ENCODE measurements at places on chromosomes 1 and 21. TPM values are rescaled to one million over a fixed set of nuclear protein-coding genes. Genes with fewer than 3 reads are reported as not detected.

- DNase-seq, result peak; percentile 28
Measured at GRCh38 chr1:11648039-11648438, 6.2 kb downstream of the FBXO2 start.

OR4F29 gene
- not detected for total RNA-seq

DNA sequence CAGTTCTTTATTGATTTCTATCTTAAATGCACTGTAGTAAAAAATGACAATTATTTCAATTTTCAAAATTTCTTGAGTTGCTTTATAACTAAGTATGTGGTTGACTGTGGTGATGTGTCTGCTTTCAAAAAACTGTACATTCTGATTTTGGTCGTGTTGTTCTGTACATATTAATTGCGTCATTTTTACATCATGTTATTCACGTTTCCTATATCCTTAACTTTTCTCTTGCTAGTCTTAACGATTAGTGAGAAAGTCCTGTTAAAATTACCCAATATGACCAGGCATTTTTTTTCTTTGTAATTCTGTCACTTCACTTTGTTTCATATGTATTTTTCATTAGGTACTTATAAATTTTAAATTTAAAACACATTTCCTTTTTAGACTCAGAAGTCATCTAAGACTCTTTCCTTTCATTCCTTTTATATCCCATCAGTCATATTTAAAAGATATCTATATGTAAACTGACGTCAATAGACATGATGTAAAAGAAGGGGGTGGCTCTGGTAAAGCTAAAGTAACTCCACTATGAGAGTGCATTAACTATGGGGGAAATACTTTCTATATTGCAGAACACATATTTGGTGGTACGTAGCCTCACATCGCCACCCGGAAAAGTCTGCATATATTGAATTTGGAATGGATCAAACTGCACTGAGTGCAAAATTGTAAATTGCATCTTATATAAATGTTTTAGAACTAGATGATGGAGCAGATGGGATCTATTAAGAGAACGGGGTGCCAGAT, 1.1 kb upstream of the COA6 start:
- no peak for DNase-seq

DNA sequence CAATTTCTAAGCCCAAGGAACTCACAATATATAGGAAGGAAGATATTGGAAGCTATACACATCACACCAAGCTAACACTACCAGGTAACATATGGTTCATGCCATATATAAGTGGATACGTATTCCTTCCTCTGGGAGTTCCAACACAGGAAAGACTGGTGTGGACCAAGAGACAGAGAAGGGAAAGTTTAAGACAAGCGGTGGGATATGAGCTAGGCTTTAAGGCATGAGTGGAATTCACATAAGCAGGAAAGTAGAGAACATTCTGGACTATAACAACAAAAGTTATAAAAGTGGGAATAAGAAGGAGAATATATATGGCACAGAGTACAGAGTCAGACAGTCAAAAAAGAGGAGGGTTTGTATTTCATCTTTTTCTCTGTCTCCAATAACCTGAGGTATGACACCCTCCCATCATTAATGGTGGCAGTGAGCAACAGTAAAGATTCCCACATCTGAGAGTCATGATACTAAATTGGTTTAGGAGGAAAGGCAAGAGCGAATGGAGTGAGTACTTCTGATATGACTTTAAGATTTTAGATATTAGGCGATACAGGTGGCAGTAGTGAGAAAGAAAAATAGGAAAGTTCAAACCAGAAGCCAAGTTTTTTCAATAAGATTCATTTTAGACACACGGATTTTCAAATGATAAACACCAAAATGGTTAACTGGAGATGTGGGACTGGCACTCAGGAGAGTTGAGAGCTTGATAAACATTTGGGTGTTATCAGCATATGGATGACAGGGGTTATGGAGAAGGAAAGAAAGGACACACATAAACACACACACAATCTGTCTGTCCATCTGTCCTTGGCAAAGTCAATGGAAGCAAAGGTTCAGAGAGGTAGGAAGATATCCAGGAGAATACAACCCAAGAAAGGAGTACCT, 87.4 kb upstream of the TTC39A start:
- no peak for DNase-seq

- DNase-seq, result no peak
Measured at GRCh38 chr1:55559161-55559611, 344.0 kb upstream of the USP24 start.

DNA sequence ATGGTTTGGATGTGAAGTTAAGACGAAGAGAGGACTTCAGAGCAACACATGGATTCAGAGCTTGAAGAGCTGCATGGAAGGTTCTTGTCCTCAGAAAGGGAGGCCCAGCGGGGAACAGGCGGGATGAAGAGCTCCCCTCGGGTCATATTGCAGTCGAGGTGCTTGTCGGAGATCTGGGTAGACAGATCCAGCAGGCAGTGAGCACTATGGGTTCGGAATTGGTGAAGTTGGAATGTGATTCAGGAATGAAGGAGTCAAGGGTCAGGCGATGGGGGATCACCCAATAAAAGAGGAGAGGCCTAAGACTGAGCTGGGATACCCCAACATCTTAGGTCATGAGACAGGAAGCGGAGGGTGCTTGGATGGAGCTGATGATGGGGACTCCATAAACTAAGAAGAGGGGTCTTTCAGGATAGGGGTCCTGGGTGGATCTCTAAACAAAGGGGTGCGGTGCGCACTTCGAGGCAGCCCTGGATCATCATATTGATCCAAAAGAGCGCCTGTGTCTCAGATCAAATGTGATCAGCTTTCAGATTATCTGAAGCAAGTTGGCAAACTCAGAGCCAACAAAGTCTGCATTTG, 176.3 kb upstream of the VAMP3 start:
- DNase-seq, result no peak

DNA sequence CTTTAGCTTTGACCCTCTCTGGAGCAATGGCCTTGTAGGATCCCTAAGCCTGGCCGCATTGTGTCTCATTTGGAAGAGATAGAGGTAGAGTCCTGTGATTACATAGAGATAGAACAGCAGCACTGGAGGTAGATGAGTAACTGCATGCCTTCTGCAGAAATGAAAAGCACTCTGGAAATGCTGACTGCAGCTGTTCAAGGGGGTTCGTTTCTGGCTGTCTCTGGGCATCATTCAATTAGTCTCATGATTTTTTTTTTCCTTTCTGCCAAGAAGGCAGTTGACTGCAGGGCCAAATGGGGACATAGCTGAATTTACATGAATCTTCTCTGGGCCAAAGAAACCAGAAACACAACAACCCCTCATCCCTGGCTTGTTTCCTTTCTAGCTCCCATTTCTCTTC, 28.1 kb upstream of the SNX27 start:
- no peak for DNase-seq

DNA sequence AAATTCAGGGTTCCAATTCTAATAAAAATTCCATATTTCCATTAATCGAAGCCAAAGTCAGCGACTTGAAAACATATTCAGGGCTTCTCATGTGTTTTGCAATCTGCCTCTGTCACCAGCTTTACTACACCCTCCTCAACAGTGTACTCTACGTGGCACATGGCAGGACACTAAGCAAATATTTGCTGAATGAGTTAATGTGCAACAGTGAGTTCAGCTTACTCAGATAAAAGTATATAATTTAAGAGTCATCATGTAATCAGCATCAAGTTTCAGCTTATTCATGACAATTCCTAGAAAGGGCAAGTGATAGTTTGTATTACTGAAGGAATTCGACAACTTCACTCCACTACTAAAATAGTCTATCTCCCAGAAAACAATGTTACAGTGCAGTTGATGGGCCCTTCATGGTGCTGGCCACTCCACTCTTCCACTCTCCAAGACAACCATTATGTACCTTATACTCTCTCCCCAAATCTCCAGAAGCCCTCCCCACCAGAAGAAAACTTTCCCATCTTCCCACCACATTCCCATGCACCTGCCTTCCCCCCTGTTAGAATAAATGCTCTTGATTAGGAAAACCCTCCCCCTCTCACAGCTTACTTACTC, 97.3 kb downstream of the TTLL7 start:
- DNase-seq, result no peak

- no peak for DNase-seq
Measured at GRCh38 chr1:221823561-221823960, 81.7 kb upstream of the DUSP10 start.

- DNase-seq, result no peak
Measured at GRCh38 chr1:214208460-214208859, 72.5 kb upstream of the SMYD2 start.
